GM12878 (cell line): ENCODE measurements at places on chromosomes 2 and 18.

DNA sequence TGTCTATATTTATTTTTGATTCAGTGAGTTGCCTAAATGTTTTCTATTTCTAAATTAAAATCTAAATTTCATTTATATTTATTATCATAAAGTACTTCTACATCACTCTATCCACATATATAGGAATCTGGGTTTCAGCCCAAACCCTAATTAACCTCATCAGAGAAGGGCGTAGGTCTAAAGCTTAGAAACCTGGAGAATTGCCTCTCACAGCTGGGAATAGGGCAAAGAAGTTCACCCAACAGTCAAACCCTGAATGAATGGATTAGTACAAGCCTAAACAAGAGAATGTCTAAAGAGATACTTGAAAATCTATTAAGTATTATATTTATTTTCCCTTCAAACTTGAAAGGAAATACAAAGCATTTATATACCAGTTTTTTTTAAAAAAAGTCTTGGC, 26.2 kb downstream of the TFPI start:
- DNase-seq = no peak

DNA sequence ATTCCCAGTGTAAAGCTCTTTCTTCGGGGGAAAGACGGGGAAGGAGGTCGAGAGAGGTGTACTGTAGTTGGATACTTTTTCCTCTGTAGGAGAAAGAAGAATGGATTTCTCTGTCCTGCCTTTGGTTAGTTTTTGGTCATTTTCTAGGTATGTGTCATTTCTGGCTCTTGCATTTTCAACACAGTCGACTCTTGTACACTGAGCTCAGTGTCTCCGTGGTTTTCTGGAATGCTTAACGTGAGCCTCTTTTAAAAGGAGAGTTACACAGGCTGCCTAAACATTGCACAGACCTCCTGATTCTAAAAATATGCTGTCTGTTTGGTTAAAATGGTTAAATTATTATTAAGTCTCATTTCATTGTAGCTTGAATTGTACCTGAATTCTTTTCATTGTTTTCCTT, 21.8 kb upstream of the GLS start:
- DNase-seq = no peak

DNA sequence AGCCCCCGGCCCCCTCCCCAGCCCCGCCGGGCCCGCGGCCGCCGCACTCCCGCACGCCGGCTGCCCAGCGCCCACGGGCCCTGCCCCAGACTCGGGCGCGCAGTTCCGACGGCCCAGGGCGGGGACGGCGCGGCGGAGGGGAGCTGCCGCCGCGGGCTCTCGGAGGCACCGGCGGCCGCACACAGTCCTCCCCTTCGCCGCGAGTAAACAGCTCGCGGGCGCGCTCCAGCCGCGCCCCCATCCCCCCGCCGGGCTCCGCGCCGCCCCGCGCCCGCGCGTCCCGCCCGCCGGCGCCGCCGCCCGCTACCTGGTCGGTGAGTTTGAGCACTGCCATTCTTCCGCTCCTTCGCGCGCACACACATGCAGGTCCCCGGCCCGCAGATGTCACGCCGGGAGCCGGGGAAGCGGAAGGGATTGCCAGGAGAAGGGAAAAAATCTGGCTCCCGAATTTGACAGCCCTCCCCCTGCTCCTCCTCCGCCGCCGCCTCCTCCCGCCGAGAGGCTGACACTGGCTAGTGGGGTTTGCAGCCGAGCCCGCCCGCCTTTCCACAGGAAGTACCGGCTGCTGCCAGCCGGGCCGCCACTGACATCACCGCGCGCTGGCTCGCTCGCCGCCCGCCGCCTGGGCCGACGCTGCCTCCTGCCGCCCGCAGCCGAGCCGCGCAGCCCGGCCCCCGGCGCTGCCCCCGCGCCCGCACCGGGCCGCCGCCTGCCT, at the start of gene ANKRD44:
ANKRD44 (minus strand) TSS at position 510 of the 715 bp plus-strand sequence; CDS start at position 334, 176 bp downstream.
- no peak for DNase-seq

DNA sequence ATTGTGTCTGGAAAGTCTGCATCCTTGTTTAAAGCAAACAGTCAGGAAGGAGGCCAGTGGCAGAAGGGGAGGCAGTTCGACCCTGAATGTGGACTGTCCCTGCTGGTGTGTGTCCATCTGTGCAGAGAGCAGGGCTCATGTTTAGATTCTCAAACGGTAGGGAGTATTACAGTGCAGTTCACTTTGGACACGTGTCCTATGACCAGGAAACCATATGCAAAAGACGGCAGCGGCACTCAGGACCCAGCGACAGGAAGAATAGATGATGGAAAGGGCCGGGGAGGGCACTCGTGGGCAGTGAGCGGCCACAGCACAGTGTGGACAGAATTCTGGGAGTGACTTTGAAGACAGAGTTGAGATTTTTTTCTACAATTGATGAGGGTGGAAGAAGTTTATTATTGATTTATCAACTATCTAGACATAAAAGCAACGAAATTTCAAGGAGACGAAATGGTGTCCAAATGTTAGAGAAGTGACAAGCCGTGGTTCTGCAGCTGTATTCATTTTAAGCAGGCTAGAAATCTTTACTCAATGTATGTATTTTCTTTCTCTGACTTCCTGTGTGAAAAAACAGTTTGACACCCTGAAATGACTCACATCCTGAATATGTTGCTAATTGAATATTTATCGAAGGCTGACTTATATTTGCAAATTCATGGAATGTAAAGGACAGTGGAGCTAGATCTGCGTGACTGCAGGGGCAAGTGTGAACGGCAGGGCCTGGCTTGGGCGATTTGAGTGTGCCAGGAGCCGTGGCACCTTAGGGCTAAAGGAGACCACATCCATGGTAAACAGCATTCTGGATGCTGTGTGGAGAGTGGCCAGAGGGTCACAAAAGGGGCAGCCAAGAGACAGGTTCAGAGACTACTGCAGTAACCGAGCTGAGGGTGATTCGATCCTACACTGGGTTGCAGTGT, 214.2 kb downstream of the PTGR3 start:
- DNase-seq = peak; percentile 35

DNA sequence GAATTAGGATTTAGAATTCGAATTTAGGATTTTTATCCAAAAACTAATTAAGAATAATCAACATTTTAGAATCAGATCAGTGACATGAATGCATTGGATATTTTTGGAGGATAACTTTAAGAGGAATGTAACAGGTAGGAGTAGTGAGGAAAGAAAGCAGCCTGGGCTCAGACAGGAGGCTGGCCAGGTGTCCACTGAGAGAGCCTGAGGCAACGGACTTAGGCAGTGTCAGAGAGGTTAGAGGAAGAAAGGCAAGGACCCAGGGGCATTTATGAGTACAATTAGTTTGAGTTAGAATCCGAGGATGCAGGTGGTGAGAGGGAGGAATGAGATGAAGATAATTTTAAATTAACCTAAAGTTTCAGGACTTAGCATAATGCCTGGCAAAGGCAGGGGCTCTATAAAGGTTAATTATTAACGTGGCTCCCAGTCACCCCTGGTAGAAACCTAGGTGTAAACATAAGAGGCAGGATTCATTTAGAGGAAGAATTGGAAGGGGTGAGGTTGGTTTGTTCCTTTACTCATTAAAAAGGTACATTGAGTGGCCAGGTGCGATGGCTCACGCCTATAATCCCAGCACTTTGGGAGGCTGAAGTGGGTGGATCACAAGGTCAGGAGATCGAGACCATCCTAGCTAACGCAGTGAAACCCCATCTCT, 507.1 kb downstream of the TMEM182 start:
- DNase-seq = no peak

- DNase-seq = peak; percentile 88
Measured at GRCh38 chr18:9353596-9353995, 19.0 kb downstream of the TWSG1 start.

GRCh38 chr2:165889798-165890197, 63.8 kb downstream of the TTC21B start:
- DNase-seq = no peak

DNA sequence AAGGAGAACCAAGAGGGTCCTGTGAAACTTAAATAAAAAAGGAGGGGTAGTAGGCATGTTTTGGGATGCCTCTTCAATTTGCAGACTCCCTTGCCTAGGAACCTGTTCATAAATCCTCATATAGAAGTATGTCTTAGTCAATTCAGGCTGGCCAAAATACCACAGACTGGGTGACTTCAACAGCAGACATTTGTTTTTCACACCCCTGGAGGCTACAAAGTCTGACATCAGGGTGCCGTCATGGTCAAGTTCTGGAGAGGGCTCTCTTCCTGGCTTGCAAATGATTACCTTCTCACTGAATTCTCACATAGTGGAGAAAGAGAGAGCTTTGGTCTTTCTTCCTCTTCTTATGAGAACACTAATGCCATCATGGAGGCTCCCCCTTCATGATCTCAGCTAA, 4.1 kb upstream of the TCF4 start:
- no peak for DNase-seq

- no peak for DNase-seq
Measured at GRCh38 chr2:599601-600000, 77.6 kb downstream of the TMEM18 start.

DNA sequence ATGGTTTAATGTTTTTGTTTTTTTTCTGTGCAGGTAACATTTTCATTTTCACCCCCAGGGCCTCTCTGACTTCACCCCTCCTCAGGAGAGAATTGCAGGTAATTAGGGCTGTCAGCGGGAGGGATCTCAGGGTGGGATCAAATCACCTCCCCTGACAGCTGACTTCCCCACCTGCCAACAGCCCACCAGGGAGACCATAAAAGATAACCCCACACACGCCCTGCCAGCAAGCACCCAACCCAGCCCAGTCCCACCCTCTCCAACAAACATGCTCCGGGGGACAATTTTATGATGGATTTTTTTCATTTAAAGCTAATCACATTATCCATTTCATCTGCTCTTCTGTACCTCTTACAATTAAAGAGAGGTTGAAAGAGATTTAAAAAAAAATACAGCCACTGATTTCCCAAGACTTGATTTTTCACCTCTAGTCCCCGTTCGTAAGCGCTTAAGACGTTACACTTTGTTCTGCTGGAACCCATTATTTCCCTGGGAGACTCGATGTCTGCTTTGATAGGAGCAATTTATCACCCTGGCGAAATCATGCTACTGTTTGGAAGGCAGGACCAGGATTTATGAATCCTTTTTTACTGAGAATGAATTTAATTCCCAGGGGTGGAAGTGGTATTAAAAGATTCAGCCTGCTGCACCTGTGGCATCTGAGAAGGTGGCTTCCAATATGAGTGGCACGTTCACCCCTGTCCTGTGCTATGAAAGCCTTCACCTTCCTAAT, 232.9 kb upstream of the ID2 start:
- no peak for DNase-seq

GRCh38 chr2:150234787-150235446, 252.6 kb downstream of the RND3 start:
- no peak for DNase-seq

DNA sequence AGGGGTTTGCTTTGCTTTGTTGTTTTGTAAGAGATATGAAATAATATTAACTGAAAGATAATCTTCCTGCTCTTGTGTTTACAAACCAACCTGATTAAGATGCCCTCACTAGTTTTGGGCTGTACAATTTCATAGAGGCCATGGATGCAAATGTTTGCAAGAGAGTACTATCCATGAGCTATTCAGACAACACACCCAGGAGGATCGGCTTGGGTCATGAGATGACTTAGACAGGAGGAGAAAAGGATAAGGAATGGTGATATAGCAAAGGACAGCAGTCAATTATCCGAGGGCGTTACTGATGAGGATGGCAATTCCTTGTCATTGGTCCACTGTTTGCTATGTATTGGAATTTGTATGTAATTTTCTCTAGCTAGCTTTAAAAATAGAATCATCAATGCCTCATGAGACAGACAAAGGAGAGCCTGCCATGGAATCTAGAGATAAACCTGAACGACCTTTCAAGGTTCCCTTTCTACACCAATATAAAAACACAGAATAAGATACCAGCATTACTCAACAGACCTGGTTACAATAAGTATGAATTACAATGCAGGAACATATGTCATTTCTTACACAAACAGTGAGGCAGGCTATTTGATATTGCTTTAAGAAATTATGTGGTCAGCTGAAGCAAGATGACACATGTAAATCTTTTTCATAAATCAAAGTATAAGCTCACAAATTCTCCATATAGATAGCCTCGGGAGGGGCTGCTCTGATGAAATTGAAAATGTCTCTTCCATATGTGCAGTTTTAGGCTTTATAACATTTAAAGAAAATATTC, 54.4 kb upstream of the SOS1 start:
- no peak for DNase-seq

DNA sequence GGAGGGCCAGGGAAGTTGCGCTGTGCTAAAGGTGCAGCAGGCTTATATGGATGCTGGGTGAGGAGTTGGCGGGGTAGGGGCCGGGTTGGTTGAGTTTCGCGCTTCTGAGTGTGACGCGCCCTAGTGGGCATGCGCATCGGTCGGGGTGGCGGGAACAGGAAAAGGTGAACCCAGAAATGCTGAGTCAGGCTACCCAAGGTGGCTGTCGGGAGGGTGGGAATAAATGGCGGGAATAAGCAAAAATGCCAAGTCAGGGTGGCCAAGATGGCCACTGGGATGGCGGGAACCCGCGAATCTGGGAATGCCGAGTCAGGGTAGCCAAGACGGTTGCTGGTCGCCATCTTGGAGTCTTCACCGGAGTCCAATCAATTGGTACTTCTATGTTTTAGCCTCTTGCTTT, 580.0 kb downstream of the SUCLG1 start:
- DNase-seq = no peak

- no peak for DNase-seq
Measured at GRCh38 chr2:163347982-163348856, 387.6 kb downstream of the FIGN start.

DNA sequence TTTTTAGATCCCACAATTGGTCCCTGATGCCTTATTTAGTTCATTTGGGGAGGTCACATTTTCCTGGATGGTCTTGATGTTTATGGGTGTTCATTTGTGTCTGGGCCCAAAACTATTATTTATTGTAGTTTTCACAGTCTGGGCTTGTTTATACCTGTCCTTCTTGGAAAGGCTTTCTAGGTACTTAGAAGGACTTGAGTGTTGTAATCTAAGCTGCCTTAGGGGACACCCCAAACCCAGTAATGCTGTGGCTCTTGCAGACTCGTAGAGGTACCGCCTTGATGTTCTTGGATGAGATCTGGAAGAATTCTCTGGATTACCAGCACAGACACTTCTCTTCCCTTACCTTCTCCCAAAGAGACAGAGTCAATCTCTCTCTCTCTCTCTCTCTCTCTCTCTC, 25.0 kb upstream of the ITSN2 start:
- no peak for DNase-seq

GRCh38 chr2:70769450-70769849, 1.4 kb upstream of the ADD2 start:
- DNase-seq = no peak

GRCh38 chr2:171141320-171141719, 19.4 kb downstream of the TLK1 start:
- DNase-seq = no peak
